Testis (tissue), 5 donors: ENCODE measurements at places on chromosomes 1 and 21. TPM values are rescaled to one million over a fixed set of nuclear protein-coding genes. Genes with fewer than 3 reads are reported as not detected.

- peak overlapping the region; percentile 94 for H3K27ac ChIP-seq
- H3K36me3 ChIP-seq: no peaks in the 10 kb centered on the region
- no peaks in the 10 kb centered on the region for H3K27me3 ChIP-seq
- DNase-seq: peak; percentile 80
Measured at GRCh38 chr1:32361308-32361673, 994 bp downstream of the FAM229A start.

The SNRPE gene
- 41.9 TPM for total RNA-seq

DNA sequence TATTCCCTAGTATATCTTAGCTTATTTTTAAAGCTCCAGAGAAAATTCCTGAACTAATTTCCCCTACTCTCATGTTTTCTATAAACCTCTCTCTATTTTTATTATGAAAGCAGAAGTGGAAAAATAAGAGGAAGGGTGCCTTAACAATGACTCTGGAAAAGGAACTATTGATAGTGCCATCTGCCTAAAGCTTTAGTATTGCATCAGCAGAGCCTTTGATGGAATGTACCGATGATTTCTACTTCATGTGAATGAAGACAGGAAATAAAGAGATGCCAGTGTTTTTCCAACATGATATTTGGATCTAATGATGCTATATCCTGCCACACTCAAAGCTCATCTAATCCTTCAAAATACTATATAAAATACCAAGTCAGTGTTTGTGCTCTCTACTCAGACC, 35.1 kb downstream of the TNFSF18 start:
- H3K4me3 ChIP-seq: no peak overlapping the region
- no peak overlapping the region for H3K27ac ChIP-seq
- peaks cover 12% of the 10 kb centered on the region for H3K4me1 ChIP-seq

The MYOG gene
- 0.25 TPM for total RNA-seq

GRCh38 chr1:195754874-195755273, 853.4 kb downstream of the KCNT2 start:
- no peaks in the 10 kb centered on the region for H3K27me3 ChIP-seq
- H3K27ac ChIP-seq: no peak overlapping the region
- H3K36me3 ChIP-seq: no peaks in the 10 kb centered on the region

The CFHR1 gene
- not detected for total RNA-seq

DNA sequence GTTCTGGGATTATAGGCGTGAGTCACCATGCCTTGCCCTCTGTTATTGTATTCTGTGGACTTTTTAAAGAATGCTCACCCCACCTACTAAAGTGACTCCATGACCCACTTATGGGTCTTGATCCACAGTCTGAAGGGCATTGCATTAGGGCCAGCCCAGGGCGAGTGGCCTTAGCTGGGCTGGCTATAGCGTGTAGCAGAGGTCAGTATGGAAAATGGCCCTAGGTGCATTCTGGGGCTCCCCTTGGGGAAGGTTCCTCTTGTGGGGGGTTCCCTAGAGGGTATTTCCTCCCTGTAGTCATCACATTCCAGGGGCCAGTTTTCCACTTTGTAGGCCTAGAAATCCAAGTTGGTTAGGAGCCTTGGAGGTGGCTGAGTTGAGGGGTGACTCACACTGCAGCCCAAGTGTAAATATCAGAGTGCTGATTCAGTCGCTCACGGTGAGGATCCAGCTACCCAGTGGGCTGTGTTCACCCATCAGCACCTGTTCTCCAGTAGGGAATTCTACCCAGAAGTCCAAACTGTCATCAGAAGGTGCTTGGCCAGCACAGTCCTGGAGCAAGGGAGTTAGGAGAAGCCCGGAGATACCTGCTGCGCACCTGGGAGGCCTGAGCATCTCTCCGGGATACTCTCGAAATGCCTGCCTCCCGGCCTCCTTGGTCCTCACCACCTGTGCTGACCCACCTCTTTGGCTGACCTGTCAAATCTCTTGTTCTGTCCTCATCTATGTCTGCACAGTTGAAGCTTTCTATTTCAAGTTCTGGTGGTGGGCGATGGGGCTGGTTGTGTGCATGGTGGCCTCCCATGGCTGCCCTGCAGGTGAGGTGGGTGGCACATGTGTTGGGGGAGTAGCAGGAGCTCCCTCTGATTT, 52.2 kb downstream of the NENF start:
- H3K27ac ChIP-seq: no peak overlapping the region
- peaks cover 11% of the 10 kb centered on the region for H3K4me1 ChIP-seq
- DNase-seq: no peak

DNA sequence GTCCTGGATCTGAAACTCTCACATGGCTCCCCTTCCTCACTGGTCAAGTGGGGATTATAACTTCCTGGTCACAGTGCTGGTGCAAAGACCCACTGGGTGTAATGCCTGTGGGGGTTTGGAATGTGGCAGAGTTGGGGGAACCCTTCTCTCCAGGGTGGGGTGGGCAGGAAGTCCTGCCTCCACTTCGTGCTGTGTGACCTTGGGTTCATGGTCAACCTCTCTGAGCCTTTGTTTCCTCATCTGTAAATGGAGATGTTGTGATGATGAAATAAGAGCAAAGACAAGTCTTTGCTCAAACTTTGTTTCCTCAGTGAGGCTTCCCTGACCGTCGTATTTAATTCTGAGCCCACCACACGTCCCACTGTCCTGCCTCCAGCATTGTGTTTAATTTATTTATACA, 564.7 kb downstream of the PTPRU start:
- DNase-seq: no peak
- no peak overlapping the region for H3K27ac ChIP-seq
- H3K36me3 ChIP-seq: no peaks in the 10 kb centered on the region
- no peaks in the 10 kb centered on the region for H3K27me3 ChIP-seq

GRCh38 chr1:198627436-198628066, 11.3 kb upstream of the PTPRC start:
- no peaks in the 10 kb centered on the region for H3K36me3 ChIP-seq
- H3K27me3 ChIP-seq: no peaks in the 10 kb centered on the region
- no peaks in the 10 kb centered on the region for H3K4me1 ChIP-seq
- no peak overlapping the region for H3K27ac ChIP-seq

DNA sequence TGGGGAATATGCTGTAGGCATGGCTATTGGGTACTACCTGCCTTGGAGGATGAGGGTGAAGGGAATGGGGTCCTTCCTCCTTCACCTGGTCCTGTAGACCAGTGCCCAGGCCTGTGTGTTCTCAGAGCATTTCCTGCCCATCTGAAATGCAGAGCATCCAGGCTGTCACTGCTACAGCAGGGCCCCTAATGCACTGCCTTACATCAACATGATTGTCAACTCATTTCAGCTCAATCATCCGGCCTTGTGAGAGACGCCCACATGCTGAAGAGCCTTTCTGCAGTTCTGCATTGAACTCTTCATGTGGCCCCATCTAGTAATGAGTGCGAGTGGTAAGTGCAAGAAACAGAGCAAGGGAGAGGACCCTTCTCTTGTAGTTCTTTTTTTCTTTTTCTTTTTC, 39.8 kb upstream of the SRP9 start:
- no peak overlapping the region for H3K4me3 ChIP-seq
- H3K27me3 ChIP-seq: no peaks in the 10 kb centered on the region
- H3K4me1 ChIP-seq: peaks cover 22% of the 10 kb centered on the region
- H3K27ac ChIP-seq: no peak overlapping the region

- no peaks in the 10 kb centered on the region for H3K27me3 ChIP-seq
- H3K4me1 ChIP-seq: peaks cover 25% of the 10 kb centered on the region
- no peaks in the 10 kb centered on the region for H3K36me3 ChIP-seq
- no peak overlapping the region for H3K4me3 ChIP-seq
- peak overlapping the region; percentile 98 for H3K27ac ChIP-seq
- DNase-seq: no peak
Measured at GRCh38 chr1:145999321-146000024, 3.1 kb upstream of the TXNIP start.

DNA sequence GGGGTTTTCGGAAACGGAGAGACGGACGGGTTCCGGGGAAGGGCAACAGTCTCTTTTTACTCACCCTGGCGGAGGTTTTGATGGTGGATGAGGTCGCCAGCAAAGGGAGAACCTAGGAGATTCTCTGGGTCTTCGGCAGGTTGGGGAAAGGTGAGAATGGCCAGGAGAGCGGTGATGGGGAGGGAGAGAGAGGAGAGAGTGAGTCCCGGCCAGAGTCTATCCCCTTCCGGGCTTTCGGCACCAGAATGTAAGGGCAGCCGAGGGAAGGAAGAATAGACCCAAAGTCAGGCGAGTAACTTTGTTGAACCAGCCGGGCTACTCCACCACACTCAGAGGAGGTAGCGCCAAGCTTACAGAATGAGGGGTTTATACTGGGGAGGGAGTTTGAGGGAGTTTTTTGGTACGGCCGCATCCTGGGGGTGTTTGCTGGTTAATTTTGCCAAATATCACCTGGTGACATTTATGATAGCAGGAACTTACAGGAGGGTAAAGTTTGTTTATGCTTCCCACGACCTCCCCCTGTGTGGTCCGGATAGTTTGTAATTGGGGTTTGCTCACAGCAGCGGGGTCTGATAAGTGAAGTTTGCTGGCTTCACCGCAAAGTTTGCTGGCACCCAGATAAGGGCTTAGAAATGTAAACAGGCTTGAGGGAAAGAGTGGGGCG, 141.1 kb upstream of the ETV3 start:
- no peaks in the 10 kb centered on the region for H3K27me3 ChIP-seq
- no peak overlapping the region for H3K27ac ChIP-seq
- peak overlapping the region; percentile 31 for H3K4me3 ChIP-seq
- DNase-seq: no peak
- H3K36me3 ChIP-seq: no peaks in the 10 kb centered on the region
- no peaks in the 10 kb centered on the region for H3K4me1 ChIP-seq

GRCh38 chr1:198776602-198777029, 137.8 kb downstream of the PTPRC start:
- H3K27me3 ChIP-seq: no peaks in the 10 kb centered on the region
- no peak overlapping the region for H3K27ac ChIP-seq
- no peaks in the 10 kb centered on the region for H3K4me1 ChIP-seq
- H3K36me3 ChIP-seq: no peaks in the 10 kb centered on the region
- DNase-seq: peak; percentile 40

GRCh38 chr1:161069241-161069640, 450 bp downstream of the ARHGAP30 start:
- no peaks in the 10 kb centered on the region for H3K27me3 ChIP-seq
- H3K27ac ChIP-seq: no peak overlapping the region
- H3K36me3 ChIP-seq: no peaks in the 10 kb centered on the region

GRCh38 chr1:209627732-209628196, 24.5 kb downstream of the LAMB3 start:
- no peaks in the 10 kb centered on the region for H3K36me3 ChIP-seq
- no peak overlapping the region for H3K27ac ChIP-seq
- H3K27me3 ChIP-seq: no peaks in the 10 kb centered on the region
- no peak overlapping the region for H3K4me3 ChIP-seq

The TRPM2 gene
- 3.9 TPM for total RNA-seq

The SLC30A2 gene
- 0.87 TPM for total RNA-seq

DNA sequence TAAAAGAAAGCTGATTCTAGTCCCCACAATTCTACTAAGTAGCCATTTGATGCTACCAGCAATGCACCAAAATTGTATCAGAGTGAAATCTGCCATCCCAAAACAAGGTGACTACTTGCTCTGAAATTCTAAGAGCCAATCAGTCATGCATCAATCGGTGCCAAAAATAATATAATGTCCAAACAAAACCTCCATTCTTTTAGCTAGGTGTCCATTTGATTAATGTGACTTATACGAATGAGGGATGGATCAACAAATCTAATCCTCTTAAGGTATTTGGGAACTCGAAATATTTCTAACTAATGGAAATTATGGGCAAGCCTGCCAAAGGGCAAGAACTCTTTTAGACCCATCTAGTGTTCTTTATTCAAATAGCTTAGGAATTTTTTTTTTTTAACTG, 66.4 kb upstream of the NEK2 start:
- DNase-seq: no peak
- no peak overlapping the region for H3K4me3 ChIP-seq
- peaks cover 14% of the 10 kb centered on the region for H3K4me1 ChIP-seq
- no peaks in the 10 kb centered on the region for H3K36me3 ChIP-seq
- no peak overlapping the region for H3K27ac ChIP-seq
- no peaks in the 10 kb centered on the region for H3K27me3 ChIP-seq

DNA sequence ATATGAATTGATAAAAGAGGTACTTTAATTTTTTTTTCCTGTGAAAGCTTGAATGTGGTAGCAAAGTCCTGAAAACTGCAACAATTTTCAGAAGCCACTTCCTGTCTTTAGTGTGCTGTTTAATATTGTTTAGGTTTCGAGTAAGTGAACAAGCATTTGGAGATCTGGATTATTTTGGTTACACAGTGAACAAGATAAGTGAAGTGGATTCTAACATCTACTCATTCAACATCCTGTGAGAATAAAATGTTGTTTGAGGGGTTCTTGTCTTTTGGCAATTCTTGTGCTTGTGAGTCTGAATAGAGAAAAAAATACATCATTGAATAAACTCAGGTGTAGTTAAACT, 35.2 kb upstream of the PLA2G4A start:
- no peaks in the 10 kb centered on the region for H3K4me1 ChIP-seq
- no peak overlapping the region for H3K27ac ChIP-seq
- no peak overlapping the region for H3K4me3 ChIP-seq
- no peak for DNase-seq
- H3K36me3 ChIP-seq: no peaks in the 10 kb centered on the region

The PLA2G4A gene
- 6.4 TPM for total RNA-seq

DNA sequence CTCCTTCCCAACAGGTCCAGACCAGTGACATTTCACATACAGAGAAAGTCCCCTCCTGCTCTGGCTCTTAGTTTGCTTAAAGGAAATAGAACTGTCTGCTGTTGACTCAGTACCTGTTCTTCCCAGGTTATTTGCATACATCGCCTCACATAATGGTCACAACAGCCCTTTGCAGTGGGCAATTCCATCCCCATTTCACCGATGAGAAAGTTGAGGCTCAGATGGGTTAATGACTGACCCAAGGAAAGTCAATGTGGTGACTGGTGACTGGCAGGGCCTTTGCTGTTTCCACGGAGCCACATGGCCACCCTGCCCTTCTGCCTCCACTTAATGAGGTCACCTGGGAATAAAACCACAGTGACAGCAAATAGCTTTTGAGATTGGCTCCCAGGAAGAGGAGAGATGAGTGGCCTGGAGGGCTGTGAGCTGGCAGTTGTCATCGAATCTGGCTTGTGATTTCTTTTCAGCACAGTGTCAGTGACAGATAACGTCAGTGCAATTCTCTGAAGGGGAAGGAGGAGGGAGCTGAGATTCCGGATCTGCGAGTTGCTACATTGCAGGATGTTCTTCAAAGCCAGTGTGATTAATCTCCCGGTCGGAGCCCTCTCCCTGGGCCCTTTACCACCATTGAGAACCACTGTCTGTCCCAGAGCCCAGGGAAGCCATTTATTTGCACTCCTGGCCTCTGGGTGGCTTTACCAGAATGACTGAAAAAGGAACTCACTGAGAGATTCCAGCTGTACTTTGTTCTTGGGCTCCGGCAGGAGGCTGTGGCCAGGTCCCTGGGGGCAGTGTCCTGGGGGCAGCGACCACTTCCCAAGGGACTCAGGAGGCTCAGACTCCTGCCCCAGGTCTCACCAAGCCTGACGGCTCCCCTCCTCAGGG, 117.2 kb downstream of the CNIH3 start:
- peak; percentile 29 for DNase-seq
- peaks cover 3% of the 10 kb centered on the region for H3K4me1 ChIP-seq
- no peak overlapping the region for H3K4me3 ChIP-seq
- no peaks in the 10 kb centered on the region for H3K27me3 ChIP-seq

The OLIG2 gene
- total RNA-seq: not detected
